ENCODE measurements at places on chromosomes 12 and 14. TPM values are rescaled to one million over a fixed set of nuclear protein-coding genes. Genes with fewer than 3 reads are reported as not detected.

GABARAPL1 gene
- total RNA-seq = 107 TPM

DNA sequence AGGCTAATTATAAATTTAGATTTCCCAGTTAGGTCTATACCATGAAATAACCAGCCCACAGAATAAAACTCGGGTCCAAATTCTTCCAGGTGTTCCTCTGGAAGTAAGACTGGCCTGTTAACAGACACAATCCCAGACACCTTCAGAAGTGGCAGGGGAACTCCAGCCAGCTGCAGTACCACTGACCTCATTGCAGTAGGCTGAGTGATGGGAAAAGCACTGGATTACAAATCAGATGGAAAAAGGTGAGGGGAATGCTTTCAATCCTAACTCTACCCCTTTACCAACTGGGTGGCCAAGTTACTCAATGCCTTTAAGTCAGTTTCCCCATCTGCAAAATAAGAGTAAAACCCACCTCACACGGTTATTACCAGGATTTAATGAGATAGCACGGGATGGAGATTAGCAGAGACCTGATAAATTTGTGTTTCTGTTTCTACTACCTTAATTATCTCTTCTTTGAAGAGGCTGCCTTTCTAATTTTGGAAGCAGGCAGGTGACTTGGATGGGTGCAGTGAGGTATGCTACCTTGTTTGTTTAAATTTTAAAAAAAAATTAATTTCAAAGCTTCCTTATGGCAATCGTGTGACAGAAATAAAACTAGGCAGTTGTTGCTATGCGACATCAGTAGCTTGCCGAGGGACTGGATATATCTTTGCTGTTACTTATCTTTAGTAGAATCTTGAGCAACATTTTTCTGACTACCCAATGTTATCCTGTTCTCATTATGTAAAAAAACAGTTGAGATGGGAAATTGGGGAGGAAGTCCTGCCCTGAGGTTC is 167.3 kb upstream of the GRIN2B start:
- no peaks in the 10 kb centered on the region for H3K27me3 ChIP-seq
- no peaks in the 10 kb centered on the region for H3K36me3 ChIP-seq
- H3K27ac ChIP-seq = no peak overlapping the region
- no peak overlapping the region for H3K4me3 ChIP-seq
- no peaks in the 10 kb centered on the region for H3K4me1 ChIP-seq

GRCh38 chr12:127355061-127355841 is 911.7 kb upstream of the TMEM132C start:
- no peaks in the 10 kb centered on the region for H3K27me3 ChIP-seq
- H3K4me1 ChIP-seq = no peaks in the 10 kb centered on the region
- H3K36me3 ChIP-seq = no peaks in the 10 kb centered on the region
- H3K27ac ChIP-seq = no peak overlapping the region

DNA sequence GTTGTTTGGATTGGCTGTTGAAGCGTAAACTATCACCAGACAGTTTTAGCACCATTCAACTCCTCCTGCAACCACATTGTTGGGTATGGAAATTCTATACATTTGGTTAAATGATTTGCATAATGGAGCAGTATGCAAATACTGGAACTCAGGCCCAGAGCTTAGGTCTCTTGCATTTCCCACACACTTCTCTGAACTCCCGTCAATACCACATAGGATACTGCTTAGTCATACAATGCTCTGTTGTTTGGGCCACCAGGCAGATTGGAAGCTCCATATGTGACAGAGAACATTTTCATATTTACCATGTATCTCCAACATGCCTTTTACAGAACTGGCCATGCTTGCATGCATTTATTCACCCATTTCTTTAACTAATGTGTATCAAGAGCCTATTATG is 78.0 kb downstream of the IFNG start:
- H3K36me3 ChIP-seq = no peaks in the 10 kb centered on the region
- H3K4me1 ChIP-seq = no peaks in the 10 kb centered on the region
- no peak overlapping the region for H3K27ac ChIP-seq
- H3K27me3 ChIP-seq = no peaks in the 10 kb centered on the region

BIN2 gene
- 4.2 TPM for total RNA-seq

DNA sequence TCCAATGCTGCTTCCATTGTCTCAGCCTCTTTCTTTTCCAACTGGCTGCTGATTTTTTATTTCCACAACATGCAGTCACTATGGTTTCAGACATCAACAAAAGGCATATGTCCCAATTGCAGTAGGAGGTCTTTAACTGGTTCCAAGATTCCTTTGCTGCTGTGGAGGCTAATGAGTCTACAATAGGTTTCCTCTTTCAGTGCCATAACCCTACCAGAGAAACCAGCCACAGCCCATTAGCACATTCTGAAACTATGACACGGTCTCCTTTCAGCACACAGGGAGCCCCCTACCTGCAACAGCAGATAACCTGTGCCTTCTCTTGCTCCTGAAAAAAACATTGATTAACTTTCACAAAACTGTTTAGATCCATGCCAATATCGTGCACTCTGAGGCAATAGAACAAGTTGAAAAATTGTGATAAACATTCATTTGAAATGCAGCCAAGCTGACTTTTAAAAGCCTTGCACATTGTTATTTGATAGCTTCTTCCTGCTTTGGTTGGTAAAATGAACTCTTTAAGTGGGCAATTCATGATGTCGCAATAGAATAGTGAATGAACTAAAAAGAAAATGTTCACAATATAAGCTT is 32.4 kb downstream of the PLEKHG7 start:
- peaks cover 4% of the 10 kb centered on the region for H3K4me1 ChIP-seq
- no peaks in the 10 kb centered on the region for H3K27me3 ChIP-seq
- no peaks in the 10 kb centered on the region for H3K36me3 ChIP-seq
- DNase-seq = no peak
- no peak overlapping the region for H3K4me3 ChIP-seq
